ENCODE measurements at places on chromosomes 6 and 20.

GRCh38 chr6:3316331-3316730 lies 57.6 kb downstream of the PSMG4 start:
- DNase-seq: no peak

- DNase-seq: no peak
Observed at GRCh38 chr6:24922170-24922569, 13.6 kb downstream of the RIPOR2 start.

DNA sequence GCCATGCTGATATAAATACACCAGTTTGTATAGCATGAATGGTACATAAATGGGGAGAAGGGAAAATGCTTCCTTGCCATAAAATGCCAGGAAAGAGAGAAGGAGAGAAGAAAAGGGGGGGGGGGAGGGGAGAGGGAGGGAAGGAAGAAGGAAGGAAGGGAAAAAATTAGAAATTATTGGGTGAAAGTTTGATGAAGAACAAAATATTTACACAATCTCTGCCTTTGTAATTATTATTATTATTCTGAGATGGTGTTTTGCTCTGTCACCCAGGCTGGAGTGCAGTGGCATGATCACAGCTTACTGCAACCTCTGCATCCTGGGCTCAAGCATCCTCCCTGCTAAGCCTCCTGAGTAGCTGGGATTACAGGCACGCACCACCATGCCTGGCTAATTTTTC lies 10.2 kb upstream of the ZDHHC14 start:
- no peak for DNase-seq

DNA sequence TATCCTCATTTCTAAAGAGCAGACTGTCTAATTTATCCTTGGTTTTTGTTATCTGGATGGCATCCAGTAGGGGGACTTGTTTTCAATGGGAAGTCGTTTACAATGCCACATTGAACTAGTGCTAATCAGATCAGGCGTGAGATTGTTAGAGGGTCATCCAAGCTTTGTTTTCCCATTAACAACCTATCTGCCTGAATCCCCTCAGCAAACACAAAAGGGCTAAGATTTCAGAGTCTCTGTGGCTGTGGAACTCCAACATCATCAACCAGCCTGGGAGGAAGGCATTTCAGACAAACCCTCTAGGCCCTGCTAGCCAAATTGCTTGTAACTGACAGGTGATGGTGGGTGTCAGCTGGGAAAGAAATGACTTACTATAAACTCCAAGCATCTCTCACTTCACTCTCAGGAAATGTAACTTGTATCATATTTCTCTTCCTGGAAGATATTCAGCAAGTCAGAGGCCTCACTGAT lies 47.7 kb downstream of the COL19A1 start:
- peak; percentile 11 for DNase-seq

- no peak for DNase-seq
Observed at GRCh38 chr20:38052870-38053269, 19.3 kb downstream of the RPRD1B start.

- no peak for DNase-seq
Observed at GRCh38 chr6:87180105-87180728, 24.9 kb downstream of the ZNF292 start.

- peak; percentile 70 for DNase-seq
Observed at GRCh38 chr6:1297746-1298145, 14.2 kb upstream of the FOXQ1 start.

DNA sequence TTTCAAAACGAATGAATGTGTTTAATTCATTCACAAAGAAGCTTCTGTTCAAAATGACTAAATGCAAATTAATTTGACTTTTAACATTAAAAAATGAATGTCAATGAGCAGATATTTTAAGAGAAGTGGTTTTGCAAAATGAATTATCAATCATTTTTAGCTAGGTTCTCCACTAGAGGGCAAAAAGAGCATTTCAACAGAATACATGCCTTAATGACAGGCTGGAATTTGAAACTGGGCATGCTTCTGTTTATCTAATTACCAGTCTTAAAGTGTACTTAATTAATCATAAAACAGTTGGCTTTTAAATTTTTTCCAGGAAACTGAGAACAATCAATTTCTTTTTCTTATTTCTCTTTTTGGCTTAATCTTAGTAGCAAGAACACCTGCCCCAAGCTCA lies 63.8 kb upstream of the TINAG start:
- DNase-seq: peak; percentile 58

DNA sequence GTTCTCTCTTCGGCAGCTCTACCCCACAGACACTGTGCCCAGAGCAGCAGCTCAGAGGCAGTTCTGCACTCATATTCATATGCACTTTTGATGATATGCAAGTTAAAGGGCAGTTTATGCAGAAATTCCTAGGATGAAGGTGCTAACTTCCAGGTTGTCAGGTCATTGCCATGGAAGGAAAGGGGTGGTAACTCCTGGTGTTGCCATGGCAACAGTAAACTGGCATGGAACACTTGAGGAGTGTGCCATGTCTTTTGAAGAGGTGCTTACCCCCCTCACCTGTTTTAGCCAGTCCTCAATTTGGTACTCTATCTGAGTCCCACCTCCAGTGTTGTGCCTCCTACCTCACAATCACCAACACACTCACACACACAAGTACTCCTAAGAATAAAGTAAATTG lies 539.4 kb upstream of the BTBD3 start:
- DNase-seq: no peak

- DNase-seq: no peak
Observed at GRCh38 chr20:51609251-51609650, 66.7 kb upstream of the NFATC2 start.

DNA sequence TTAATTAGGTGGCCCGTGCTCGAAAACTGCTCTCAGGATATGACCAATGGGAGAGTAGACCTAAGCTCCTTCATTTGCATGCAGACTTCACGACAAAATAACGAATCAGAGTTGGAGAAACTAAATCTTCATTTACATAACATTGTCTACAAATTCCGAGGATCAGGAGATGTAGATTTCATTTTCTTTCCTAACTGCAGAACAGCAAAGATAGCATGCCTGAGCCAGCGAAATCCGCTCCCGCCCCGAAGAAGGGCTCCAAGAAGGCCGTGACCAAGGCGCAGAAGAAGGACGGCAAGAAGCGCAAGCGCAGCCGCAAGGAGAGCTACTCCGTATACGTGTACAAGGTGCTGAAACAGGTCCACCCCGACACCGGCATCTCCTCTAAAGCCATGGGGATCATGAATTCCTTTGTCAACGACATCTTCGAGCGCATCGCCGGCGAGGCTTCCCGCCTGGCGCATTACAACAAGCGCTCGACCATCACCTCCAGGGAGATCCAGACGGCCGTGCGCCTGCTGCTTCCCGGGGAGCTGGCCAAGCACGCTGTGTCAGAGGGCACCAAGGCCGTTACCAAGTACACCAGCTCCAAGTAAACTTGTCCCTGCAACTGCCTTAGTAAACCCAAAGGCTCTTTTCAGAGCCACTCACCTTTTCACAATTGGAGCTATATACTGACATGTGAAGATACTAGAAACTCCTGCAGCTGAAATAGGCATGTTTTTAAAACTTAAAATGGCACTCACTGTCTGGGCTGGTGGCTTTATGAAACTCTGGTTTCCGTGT lies 96.5 kb downstream of the HFE start:
- DNase-seq: peak; percentile 89

- no peak for DNase-seq
Observed at GRCh38 chr6:113735491-113735890, 121.7 kb upstream of the MARCKS start.

- DNase-seq: no peak
Observed at GRCh38 chr6:139912735-139913400, 538.4 kb upstream of the CITED2 start.

GRCh38 chr20:61404303-61404702 lies 152.2 kb downstream of the CDH4 start:
- no peak for DNase-seq

GRCh38 chr20:61407561-61407960 lies 155.5 kb downstream of the CDH4 start:
- DNase-seq: no peak

- DNase-seq: peak; percentile 52
Observed at GRCh38 chr6:38725414-38726183, 10.5 kb downstream of the DNAH8 start.

DNA sequence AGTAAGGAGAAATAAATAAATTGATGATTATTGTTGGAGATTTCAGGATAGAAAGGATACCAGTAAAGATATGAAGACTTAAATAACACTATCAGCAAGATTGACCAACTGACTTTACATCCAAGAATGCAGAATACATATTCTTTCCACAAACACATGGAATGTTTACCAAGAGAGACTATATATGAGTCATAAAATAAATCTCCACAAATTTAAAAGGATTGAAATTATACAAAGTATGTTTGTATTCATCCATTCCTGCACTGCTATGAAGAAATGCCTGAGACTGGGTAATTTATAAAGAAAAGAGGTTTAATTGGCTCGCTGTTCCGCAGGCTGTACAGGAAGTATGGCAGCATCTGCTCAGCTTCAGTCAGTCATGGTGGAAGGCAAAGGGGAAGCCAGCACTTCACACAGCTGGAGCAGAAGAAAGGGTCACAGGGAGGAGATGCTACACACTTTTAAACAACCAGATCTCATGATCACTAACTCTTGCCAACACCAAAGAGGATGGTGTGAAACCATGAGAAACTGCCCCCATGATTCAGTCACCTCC lies 56.7 kb upstream of the TNFRSF21 start:
- peak; percentile 31 for DNase-seq

DNA sequence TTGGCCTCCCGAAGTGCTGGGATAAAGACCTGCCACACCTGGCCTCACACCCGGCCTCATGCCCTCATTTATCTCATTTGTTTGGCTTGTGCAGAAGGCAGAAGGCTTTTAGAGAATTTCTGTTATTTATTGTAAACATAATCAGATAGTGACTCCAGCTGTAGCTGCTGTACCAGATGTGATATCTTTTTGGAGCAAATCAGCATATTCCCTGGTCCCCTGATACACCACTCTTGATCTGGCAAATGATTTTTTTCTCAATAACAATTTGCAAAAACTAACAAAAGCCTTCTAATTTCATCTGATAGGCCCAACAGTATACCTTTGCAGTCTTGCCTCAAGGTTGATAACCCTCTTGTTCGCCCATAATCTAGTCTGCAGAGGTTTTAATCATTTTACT lies 26.5 kb upstream of the TULP1 start:
- no peak for DNase-seq

DNA sequence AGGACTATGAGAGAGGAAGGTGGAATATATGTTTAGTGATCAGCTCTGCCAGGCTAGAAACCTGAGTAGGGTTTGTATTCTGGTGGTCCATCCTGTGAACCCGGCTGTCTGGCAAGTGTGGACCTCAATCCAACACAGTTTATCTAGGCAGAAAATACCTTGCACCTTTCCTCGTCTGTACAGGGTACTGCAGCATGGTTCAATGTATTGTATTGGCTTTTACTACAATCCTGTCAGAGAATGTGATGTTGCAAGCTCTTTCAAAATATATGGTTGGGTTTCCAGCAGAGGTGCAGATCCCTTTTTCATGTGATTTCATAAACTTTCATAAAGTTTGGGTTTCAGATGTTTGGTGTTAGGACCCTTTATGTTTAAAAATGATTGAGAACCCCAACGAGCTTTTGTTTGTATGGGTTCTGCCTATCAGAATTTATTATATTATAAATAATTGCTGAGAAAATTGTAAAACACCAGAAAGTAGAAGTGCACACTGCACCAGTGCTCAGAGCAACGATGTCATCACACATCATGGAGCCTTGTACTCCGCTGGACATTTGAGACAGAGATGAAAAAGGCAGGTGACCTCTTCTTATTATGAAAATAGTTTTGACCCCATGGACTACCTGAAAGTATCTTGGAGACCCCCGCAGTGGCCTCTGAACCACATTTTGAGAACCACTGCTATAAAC lies 106.6 kb downstream of the RTN4IP1 start:
- no peak for DNase-seq

DNA sequence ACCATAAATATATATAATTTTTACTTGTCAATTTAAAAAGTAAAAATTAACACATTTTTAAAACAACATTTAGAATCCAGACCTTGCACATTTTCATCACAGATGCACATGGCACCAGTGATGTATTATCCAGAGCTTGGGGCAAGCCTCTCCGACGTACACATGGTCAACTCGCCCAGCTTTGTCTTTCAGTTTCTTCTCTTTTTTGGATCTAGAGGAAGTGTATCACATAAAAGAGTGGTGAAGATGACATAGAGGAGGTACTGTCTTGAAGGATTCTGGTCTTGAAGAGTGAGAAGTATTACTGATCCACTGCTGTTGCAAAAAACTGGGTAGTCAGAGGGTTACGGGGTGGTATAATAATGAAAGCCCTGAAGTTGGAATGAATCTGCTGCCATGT lies 46.9 kb upstream of the TAB2 start:
- DNase-seq: no peak

- no peak for DNase-seq
Observed at GRCh38 chr6:37992749-37993148, 173.2 kb downstream of the ZFAND3 start.

GRCh38 chr6:148203970-148204369 lies 138.7 kb upstream of the SASH1 start:
- peak; percentile 64 for DNase-seq

DNA sequence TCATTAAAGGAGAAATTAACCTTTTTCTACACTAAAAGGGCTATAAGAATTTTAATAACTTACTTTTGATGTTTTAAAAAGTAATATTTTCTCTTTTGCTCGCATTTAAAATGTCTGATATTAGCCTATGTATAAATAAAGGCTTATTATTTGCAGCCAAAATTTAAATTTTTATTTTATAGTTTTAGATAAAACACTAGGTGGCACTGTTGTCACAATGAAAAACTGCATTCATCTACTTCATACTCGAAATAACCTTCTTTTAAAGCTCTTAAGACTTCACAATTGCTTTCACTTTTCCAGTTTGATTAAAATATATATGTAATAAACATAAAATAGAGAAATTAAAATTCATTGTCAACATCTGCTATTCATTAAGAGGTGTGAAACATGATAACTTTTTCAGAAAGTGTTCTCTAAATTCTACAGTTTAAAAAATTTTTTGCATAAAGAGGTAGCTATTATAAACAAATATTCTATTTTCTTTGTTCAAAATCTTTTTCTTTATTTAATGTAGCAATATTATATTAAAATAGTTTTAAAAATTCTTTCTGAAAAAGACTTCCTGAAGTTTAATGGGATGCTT lies 78.8 kb upstream of the DEFB112 start:
- DNase-seq: peak; percentile 39

- peak; percentile 34 for DNase-seq
Observed at GRCh38 chr20:50636601-50637540, 54.5 kb downstream of the RIPOR3 start.

DNA sequence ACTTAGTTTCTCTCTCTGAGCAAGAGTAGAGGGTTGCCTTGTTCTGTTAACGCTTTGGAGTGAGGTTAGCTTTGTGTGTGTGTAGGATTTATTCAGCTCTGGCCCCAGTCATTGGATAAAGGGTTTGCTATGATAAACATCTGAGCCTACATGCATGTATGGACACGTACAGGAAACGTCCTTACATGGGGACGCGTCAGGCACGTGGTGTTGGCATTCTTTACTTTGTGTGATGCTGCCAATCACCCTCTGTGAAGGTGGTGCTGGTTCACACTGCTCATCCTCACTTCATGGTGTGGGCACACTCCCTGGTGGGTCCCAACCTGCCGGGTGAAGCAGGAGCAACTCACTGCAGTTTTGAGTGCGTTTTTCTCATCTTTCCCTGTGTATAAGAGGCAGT lies 53.4 kb upstream of the CD93 start:
- DNase-seq: no peak
